Hypothalamus (tissue), 51 donors: ENCODE measurements at places on chromosomes 2 and 18.
A peak's percentile ranks its signal among the peaks of the same experiment; 100 is the strongest.

GRCh38 chr2:120431386-120432292 is 85.7 kb downstream of the INHBB start:
- DNase-seq: no peak

GRCh38 chr2:229868794-229869193 is 53.0 kb downstream of the TRIP12 start:
- no peak for DNase-seq

DNA sequence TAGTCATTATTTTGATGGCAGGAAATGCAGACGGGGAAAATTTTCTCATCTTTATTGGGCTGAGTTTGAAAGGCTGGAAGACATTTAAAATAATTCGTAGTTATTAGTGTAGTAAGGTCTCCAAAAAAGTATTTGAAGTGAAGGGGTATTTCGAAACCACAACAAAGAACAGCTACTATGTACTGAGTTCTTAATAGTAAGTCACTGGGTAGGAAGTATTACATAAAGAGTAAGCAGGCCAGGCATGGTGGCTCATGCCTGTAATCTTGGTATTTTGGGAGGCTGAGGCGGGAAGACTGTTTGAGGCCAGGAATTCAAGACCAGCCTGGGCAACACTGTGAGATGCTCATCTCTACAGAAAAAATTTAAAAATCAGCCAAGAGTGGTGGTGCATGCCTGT is 113.6 kb downstream of the MEP1B start:
- DNase-seq: no peak

DNA sequence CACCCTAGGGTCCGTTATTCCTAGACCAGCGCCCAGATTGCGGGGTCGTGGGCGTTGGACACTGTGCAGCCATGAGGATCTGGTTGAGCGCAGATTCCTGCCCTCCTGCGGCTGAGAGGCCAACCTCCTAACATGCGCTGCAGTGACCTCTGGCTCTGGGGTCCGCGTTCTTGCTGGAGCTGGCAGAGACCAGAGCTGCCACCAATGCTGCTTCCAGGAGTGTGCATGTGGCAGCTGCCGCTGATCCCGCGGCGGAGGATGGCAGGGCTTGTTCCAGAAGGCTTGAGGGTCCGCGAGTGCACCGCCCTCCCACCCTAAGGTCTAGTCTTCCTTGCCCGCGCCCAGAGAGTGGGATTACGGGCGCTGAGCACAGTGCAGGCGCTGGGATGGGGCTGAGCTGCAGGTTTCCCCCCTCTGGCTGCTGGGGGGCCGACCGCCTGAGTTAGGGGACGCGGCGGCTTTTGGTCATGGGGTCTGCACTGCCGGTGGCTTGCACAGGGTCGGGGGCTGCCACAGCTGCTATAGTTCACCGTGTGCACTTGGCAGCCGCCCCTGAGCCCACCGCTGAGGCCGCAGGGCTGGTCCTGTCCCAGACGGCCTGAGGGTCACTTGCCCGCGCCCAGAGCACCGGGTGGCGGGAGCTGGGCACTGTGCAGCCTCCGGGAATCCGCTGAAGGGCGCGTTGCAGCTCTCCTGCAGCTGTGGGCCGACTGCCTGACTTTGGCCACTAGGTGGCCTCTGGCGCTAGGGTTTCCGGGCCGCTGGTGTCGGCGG is 145.9 kb downstream of the CCDC74A start:
- peak; percentile 36 for DNase-seq

DNA sequence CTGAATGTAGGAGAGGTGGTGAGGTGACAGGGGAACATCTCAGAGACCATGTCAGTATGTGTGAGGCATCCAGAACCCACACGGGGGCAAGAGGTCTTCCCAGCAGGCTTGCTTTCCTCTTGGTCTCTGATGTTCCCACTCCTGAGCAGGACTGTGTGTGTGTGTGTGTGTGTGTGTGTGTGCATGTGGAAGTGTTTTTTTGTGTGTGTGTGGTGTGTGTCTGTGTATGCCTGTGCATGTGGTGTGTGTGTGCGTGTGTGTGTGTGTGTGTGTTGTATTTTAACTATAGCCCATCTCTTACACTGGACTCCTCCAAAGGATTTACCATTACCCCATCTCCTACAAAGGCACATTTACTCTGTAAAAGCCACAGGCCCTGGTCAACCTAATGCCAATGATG is 40.4 kb downstream of the SLC4A5 start:
- DNase-seq: no peak

DNA sequence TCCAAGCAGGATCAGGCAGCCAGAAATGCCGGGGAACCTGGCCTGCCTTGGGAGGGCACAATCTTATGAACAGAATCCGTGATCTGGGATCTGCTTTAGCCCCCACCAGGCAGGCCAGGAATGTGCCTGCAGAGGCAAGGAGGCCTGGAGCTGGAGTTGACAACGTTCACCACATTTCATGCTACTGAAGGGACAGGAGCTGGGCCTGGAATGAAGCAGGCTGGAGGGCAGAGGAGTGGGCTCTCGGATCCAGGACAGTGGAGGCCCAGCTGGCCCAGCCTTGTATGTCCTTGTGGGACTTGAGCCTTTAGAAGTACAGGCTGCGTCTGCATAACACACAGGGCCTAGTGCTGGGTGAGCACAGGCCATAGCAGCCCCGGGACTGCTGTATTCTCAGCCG is 91.8 kb downstream of the KLHL29 start:
- no peak for DNase-seq

DNA sequence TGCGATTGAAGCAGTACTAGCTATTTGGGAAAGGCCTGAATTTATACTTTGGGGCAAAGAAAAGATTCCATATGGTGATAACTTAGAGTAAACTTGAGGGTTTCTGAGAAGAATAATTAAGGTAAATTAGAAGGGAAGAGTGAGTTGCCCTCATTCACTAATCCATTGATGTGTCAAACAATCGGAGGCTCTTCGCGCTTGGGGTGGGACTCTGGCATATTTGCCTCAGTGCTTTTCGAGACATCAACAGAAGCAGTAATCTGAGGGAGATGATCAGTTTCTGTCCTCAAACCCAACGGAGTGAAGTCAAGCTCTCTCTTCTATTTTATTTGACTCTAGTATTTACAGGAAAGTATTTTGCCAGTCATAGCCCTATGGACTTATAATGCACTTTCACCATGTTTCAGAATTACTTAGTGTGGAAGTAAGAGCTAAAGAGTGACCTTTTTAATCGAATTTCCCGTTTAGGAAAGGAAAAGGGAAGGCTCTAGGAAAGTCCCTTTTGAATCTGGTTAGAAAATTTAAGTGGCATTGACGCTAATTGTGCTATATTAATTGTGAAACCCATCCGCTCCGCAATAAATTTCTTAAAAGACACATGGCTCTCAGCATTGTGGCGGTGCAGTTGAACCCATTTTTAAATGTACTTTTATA is 1.3 kb downstream of the RAB10 start:
- no peak for DNase-seq

DNA sequence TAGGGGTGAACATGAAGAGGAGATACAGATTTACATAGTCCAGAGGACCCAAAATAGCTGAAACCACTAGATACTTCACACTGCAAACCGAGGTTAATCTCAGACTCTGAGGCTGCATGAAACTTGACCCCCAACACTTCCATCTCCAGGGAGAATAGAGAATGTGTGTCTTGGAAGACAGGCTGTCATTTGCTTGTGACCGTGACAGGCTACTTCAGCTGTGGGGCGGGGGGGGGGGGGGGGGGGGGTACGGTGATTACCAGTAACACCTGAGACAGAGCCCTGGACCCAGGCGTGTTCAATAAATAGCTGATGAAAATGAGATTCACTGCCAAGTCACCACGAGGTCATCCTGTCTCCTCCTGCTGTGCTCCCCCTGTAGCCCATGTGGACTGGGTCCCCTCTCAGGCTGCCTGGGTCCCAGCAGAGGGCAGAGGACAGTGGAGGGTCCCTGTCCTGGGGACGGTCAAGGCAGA is 5.7 kb upstream of the KLHL29 start:
- no peak for DNase-seq

DNA sequence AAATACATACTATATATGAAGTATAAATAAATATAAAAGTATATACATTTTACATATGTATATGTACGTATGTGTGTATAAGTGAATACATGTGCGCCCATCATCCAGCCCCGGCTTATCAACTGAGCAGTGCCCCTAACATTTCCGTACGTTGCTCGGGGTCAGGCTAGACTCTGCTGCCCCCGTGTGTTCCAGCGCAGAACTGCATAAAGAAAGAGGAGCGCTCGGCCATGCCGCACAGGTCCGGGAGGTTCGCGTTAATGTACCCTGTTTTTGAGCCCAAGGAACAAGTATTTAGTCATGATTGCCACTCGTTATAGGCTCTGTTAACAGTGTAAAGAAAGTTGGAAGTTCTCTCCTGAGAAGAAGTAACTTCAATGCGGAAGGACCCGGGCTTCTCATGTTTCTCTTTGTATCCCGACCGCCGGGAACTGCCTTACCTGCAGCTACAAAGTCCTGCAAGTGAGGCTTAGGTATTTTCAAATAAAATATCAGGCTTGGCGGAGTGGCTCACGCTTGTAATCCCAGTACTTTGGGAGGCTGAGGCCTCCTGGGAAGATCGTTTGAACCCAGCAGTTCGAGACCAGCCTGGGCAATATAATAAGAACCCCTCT is 55.7 kb downstream of the CD8B2 start:
- peak; percentile 17 for DNase-seq

DNA sequence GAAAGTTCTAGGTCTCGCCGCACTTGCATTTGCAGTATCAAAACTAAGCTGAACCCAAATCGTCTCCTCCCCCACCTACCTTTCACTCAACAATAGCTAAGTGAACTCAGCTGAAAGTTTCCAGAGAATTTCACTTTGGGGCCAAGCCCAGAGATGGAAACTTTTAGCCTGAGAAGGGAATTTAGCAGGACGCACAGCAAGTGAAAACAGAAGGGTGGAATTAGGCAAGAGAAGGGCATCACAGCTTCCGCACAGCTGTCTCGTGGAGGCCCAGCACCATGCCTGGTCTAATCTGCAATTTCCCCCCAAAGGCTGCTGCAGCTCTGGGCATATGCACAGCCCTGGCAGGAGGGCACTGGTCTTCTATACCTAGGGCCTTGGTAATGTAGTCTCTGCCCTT is 262.0 kb downstream of the TNS1 start:
- no peak for DNase-seq

- no peak for DNase-seq
These were observed 627 bp downstream of the CDCA7 start for GRCh38 chr2:173355132-173355865.

DNA sequence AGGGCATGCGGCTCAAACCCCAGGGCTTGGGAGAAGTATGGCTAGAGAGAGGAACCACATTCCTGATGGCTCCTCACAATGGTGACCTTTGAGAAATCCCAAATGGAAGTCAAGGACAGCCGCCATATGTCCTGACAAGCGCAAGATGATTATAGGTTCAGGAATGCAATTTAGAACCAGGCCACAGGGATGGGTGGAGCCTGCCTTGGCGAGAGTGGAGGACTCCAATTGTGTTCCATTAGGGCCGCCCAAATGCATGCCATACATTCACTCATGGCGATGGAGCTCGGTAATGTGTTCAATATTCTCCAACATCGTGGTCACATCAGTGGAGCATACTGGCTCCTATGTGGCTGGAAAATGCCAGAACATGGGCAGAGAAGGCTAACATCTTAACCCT is 662.9 kb upstream of the ID2 start:
- no peak for DNase-seq

DNA sequence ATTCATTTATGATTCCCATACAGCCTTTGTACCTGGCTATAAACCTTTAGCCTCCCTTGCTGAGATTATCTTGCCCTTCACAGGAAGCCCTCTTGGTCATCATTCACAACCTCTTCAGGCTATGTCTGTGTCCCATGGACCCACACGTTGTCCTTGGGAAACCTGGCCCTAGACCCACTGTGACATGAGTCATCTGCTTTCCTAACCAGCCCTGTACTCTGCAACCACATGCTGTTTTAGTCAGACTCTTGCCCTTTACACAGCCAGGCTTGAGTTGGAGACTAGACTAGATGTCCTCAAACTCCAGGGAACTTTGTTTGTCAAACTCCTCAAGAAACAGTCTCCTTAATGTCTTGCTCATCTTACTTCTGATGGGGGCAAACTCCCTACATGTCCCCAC is 229.3 kb upstream of the ZSWIM2 start:
- DNase-seq: no peak

GRCh38 chr2:112166806-112167499 is 28.8 kb downstream of the FBLN7 start:
- DNase-seq: no peak

- no peak for DNase-seq
These were observed 26.4 kb upstream of the COPS8 start for GRCh38 chr2:237059155-237059875.

DNA sequence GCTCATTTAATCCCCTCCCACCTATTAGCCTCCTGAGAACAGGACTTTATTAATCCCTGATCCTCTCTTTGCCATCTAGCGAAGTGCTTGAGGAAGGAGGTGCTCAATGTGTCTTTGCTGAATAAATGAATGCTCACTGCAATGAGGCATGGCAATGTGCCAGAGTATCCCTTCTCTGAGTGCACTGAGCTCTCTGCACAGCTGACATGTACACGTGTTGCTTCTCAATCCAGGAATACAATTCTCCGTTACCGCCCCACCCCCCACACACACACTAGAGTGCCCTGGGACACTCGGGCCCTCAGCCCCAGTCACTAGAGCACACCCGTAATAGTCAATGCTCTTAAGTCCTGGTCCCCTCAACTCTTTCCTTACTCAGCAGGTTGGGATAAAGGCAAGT is 41.4 kb downstream of the FAM178B start:
- DNase-seq: peak; percentile 36

DNA sequence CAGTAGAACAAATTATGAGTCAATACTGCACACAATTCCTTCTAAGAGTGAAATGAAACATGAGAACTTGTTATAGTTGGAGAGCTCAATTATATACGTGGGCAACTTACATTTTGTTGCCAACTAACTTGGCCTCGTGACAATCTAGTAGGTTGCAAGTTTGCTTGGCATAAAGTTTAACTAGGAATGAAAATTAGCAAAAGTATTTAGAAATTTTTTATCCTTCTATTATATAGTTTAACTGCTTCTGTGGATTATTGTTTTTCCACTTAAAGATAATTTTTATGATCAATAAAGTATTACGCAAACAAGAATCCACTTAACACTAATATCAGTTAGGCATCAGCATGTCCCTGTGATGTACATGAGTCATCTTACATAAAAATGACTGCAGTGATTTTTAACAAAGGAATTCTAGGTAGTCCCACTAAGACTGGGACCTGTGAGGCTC is 41.1 kb downstream of the FAM124B start:
- DNase-seq: no peak

DNA sequence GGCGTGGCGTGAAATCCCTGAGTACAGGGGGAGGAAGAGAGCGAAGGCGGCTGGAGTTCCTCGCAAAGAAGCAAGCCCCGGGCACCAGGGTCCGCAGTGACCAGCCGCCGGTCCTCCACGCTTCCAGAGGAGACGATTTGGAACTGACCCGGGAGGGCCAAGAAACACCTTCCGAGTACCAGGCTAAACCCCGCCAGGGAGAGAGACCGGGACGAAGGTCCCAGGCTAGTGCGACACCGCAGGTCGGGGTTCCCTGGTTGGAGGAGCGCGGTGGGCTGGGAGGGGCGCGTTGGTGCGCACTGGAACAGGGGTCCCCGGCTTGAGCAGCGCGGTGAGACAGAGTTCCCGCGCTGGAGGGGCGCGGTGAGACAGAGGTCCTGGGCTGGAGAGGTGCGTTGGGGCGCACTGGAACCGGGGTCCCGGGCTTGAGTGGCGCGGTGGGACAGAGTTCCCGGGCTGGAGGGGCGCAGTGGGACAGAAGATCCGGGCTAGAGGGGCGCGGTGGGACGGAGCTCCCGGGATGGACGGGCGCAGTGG is 901 bp downstream of the WDFY1 start:
- no peak for DNase-seq
